ENCODE measurements at places on chromosomes 3 and 15.

DNA sequence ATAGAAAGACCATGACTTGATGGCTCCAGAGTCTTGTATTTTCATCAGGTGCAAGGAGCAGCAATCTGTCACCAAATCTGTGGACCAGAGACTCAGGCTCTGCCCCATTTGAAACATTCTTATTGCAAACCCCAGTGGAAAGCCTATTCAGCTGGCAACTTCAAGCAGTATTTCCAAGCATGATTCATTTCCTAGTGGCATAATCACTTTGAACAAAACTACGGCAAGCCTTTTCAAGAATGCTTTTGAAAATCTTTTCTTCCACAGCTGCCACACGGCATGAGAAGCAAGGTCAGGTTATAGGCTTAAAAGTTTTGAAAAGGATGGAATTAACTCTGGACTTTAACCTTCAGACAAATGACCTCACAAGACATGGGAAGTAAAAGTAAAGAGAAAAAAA lies 122.0 kb upstream of the BFSP2 start:
- DNase-seq = no peak

- no peak for DNase-seq
These were observed 370.6 kb upstream of the LRRC3B start for GRCh38 chr3:26252001-26252400.

DNA sequence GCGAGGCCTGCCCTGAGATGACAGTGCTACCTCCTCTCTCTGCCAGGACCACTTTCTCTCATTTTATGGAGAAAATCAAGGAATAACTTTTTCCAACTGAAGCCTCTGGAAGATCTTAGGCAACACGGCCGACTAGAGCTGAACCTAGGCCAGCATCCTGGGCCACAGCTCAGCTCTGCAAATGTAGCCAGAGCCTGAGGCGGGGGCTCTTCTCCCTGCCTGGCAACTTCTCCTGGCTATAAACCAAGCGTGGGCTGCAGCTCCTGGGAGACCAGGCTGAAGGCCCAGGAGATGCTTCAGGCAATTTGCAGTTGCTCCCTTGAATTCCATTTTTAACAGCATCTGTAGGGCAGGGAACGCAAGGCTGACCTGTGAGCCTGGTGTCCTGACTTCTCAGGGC lies 74.9 kb downstream of the CEMIP start:
- no peak for DNase-seq

GRCh38 chr3:157868946-157869345 lies 237.3 kb downstream of the SHOX2 start:
- DNase-seq = no peak

GRCh38 chr3:122055215-122055614 lies at the start of gene CD86:
TSS of gene CD86 (plus strand) at chr3:122055362. CDS start at chr3:122055490, 128 bp downstream.
- DNase-seq = no peak

DNA sequence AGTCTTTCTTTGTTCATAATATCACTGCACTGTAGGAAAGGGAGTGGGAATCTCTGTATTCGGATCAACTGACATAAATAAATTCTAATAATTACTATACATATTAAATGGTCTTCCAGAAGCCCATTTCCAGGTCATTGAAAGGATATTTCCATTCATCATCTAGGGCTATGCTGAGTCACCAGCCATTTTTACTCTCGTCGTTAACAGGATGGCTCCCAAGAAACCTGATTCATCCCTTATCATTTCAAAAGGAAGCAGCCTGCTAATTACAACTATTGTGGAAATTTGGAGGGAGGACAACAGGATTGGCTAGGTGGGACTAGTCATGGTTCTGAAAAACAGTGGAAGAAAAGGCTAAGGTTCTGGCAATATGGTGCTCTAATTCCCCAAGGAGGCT lies 13.6 kb downstream of the GMNC start:
- no peak for DNase-seq

DNA sequence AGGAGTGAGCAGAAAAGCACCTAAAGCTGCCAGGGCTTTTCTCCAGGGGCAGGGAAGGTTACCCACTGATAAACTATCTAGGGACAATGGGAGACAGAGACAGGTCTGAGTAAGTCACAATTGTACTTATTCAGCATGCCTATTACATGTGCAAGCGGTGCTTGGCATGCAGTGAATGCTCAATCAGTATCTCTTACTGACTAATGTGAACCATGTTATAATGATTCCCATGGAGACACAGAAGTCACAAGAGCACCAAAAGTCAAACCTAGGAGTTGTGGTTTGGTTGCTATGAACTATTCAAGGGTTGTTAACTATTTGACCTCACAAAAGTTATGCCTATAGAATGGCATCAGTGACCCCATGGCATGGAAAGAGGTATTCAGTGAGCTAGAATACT lies 50.0 kb upstream of the RASGRP1 start:
- no peak for DNase-seq

DNA sequence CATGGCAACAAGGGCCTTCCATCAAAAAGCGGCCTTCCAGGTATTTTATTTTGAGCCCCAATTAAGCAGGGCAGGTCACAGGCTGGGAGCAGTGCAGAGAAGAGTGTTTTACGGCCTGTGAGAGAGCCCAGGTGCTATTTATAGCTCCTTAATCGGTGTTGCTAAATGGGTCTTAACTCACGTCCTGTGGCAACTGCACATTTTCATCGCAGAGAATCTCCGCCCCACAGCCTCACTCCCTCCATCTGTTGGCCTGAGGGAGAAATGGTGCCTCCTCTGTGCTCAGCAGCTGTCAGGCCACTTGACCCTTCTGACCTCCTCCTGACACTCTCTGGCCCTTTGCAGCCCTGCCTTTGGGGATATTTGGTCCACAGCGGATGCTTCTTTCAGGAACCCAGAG lies 58.6 kb downstream of the SPSB4 start:
- no peak for DNase-seq

GRCh38 chr3:16743276-16743675 lies 138.1 kb upstream of the DAZL start:
- no peak for DNase-seq

DNA sequence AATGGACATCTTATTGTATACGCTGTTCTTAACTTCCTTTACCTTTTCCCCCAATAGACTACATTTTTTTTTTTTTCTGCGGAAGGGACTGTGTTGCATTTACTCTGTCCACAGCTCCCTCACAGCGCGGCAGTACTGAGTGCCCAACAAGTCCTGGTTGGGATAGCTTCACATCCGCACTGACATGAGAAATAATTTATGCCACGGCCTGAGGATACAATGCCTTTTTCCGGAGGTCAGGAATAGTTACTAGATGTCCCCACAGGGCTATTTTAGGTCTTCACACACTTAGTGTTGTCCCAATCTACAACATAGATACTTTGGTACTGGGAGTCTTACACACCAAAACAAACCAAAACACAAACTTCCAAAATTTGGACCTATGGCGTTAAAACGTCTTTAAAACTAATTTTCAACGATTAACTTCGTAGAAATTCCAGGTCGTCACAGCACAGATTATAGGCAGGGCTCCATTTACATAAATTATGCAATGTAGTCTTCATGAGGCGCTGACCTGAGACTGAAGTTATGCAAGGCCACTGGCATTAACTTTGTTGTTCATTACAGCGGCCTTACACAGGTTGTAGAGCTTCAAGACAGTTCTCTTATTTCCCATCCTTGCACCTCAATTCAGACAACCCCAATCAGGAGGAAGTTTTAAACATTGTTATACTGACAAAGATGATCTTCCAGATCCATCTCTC lies 989 bp upstream of the PPIB start:
- DNase-seq = no peak

- no peak for DNase-seq
These were observed 23.6 kb downstream of the CCR1 start for GRCh38 chr3:46184469-46184868.
